GM19239 (cell line): ENCODE measurements at places on chromosomes 2 and 18.

- DNase-seq, result no peak
Observed at GRCh38 chr18:76475450-76476194, 19.4 kb downstream of the ZNF516 start.

- DNase-seq, result no peak
Observed at GRCh38 chr2:207244971-207245925, 79.5 kb upstream of the KLF7 start.

DNA sequence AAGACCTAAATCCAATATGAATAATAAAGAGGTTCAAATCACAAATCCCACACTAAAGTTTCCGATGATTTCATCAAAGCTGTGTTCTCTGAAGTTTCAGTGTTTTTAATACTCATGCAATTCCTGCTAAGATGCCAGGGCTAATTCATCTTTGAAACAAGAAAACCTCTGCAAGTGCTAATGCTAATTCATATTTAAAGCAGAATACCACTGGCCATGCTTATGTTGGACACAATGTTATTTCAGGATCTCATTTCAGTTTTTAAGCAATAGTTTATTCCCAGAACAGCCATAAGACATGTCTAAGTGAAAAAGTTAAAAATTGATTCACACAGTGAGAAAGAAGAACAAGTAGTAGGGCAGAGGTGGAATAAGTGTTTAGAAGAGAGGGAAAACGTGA is 62.8 kb downstream of the GRB14 start:
- no peak for DNase-seq

GRCh38 chr2:190417045-190417842 is 9.1 kb downstream of the MFSD6 start:
- no peak for DNase-seq

GRCh38 chr2:12436483-12436882 is 280.3 kb upstream of the TRIB2 start:
- DNase-seq, result no peak

- DNase-seq, result no peak
Observed at GRCh38 chr2:164717000-164717803, 95.9 kb upstream of the GRB14 start.

GRCh38 chr2:216370961-216371712 is 1.1 kb downstream of the MARCHF4 start:
- DNase-seq, result no peak
